ENCODE measurements at places on chromosomes 3 and 15.
A peak's percentile ranks its signal among the peaks of the same experiment; 100 is the strongest.

DNA sequence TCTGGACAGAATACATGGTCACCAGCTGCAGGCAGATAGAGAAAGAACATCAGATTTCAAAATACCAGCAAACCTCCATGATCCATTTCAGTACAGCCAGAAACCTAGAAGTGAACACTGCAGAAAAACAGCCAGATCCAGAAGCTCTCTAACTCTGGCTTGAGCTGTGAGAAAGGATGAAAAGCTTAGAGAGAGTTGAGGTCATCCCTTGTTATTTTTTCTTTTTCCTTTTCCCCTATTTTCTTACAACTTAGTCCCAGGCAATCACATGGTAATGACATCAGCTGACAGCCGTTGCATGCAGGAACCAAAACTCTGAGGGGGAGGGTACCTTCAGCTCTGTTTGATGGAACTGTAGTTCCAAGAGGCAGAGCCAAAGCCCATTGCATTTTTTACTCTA is 113.2 kb downstream of the TCF12 start:
- DNase-seq = no peak

- DNase-seq = no peak
These were observed 1.4 kb downstream of the ST6GAL1 start for GRCh38 chr3:186931532-186932280.

GRCh38 chr3:42656680-42657610 is 3.4 kb downstream of the ZBTB47 start:
- no peak for DNase-seq

DNA sequence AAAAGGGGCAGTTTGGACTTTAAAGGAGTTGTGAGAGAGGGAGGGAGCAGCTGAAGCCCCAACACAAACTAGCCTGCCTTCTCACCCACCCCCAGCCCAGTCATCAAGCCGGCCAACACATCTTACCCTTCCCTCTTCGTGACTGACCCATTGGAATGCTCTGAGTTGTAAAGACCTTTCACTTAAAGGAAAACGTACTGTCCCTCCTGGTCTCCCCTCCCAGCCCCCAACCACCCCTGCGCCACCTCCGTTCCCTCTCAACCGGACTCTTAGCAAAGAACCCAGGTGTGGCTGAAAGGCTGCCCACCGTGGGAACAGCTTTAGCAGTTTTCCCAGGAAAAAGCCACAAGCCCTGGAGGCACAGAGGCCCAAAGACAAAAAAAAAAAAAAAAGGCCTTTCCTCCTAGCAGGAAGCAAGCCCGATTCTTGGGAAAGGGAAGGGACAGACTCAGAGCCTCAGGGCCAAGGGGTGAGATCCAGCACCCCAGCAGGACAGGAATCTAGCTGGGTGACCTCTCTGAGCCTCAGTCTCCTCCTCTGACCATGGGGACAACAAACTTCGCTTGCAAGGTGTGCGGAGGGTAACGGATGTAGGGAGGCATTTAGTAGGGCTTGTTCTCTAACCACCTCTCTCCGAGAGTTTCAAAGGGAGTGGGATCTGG is 2.4 kb downstream of the CYP11A1 start:
- no peak for DNase-seq

DNA sequence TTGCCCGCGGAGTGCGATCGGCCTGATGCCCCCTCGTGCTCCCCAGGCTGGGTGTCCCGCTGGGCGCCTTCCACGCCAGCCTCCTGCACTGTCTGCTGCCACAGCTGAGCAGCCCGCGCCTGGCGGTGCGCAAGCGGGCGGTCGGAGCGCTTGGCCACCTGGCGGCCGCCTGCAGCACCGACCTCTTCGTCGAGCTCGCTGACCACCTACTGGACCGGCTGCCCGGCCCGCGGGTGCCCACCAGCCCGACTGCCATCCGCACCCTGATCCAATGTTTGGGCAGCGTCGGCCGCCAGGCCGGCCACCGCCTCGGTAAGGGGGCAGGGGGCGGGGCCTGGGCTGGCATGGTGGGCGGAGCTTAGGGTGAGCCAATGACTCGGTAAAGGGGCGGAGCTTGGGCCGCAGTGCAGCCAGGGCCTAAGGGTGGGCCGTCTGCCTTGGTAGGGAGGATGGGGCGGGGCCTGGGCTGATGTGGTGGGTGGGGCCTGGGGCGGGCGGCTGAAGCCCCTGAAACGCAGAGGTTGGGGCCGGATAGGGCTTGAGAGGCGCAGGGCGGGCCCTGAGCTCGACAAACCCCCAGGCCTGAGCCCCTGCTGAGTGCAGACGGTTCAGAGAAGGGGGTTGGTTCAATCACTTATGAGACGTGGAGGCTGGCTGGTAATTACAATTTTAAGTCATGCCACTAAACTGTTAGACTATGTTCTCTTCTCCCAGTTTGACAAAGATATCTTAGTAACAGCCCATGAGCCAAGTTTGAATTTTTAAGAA is 13.7 kb downstream of the CAND2 start:
- peak; percentile 99 for DNase-seq

- DNase-seq = no peak
These were observed 73.6 kb downstream of the ADCY5 start for GRCh38 chr3:123375014-123375940.

- no peak for DNase-seq
These were observed 46.6 kb upstream of the TCF12 start for GRCh38 chr15:56871867-56872266.

- no peak for DNase-seq
These were observed 302.8 kb upstream of the GOLIM4 start for GRCh38 chr3:168398371-168399025.

- DNase-seq = no peak
These were observed 1242.5 kb upstream of the GBE1 start for GRCh38 chr3:83003917-83004316.

DNA sequence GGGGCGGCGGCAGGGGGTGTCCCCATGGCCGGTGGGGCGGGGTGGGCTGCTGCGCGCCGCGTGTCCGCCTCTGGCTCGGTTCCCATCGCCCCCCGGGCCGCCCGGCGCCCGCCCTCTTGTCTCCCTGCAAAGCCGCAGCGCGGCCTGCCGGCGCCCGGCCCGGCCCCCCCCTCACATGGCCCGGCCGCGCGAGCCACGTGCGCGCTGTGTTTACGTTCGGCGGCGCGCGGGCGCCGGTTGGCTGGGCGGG is 502 bp downstream of the NR1D2 start:
- no peak for DNase-seq

- no peak for DNase-seq
These were observed 52.2 kb downstream of the ROPN1B start for GRCh38 chr3:126021224-126021623.

All from cardiac muscle cell (in vitro differentiated cells and primary cell).